Fibroblast of skin of scalp (primary cell): ENCODE measurements at places on chromosomes 7 and 10.

DNA sequence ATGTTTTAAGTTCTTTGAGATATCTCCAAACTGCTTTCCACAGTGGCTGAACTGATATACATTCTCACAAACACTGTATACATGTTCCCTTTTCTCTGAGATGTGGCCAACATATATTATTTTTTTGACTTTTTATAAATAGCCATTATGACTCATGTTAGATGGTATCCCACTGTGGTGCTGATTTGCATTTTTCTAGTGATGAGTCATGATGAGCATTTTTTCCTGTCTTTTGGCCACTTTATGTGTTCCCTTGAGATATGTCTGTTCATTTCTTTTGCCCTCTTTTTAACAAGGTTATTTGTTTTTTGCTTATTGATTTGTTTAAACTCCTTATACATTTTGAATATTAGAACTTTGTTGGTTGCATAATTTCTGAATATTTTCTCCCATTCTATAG lies 1055.1 kb downstream of the NXPH1 start:
- DNase-seq: peak; percentile 92

- no peak for DNase-seq
Observed at GRCh38 chr10:4250587-4250887, 465.5 kb upstream of the KLF6 start.

GRCh38 chr7:96663871-96664445 lies 45.7 kb downstream of the SEM1 start:
- no peak for DNase-seq

DNA sequence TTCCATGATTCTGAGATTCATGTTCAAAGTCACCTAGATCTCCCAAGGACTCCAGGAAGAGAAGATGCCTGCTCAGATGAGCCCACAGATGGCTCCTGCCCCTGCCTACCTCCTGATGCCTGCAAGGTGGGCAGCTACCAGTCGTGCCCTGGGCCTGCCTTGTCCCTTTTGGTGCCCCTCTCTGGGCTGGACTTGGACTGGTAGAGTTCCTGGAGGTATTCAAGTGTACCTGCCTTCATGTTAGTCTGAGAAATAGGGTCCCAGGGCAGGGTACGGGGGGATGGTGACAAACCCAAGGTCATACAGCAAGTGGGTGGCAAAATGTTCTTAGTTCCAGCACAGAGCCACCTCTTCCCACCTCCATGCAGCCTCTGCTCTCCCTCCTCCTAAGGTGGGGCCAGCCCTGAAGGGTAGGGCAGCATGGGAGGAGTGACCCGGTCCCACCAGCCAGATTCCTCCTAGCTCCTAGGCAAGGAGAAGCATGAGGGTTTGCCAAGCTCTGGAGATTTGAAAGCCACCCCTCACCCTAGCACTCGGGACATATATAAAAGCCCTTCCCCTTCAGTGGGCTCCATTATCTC lies 80.8 kb upstream of the UNC5B start:
- no peak for DNase-seq

DNA sequence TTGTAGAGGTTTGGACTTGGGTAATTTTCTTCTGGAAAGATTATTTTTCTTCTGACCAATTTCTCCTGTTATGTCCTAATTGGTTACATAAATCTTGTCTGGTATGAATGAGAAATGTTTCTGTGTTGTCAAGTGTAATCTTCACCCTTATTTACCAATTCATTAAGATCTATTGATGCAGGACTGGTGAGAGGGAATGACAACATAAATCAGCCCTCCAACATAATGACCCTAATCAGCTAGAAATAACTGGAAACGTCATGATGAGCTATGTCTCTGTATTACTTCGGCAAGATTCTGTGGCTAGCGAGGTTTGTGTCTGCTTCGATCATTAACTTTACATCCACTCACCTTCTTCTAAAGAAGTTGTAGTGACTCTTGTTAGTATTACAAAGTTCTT lies 3.5 kb downstream of the FOXP2 start:
- no peak for DNase-seq

GRCh38 chr10:5447056-5447455 lies 34.7 kb downstream of the NET1 start:
- DNase-seq: no peak

GRCh38 chr10:43049081-43049551 lies 27.8 kb upstream of the RET start:
- no peak for DNase-seq

GRCh38 chr7:130695840-130696239 lies 9.5 kb upstream of the TSGA13 start:
- peak; percentile 57 for DNase-seq

- no peak for DNase-seq
Observed at GRCh38 chr7:85931919-85932318, 711.8 kb upstream of the GRM3 start.

- DNase-seq: no peak
Observed at GRCh38 chr7:6436385-6436685, 11.4 kb downstream of the DAGLB start.

DNA sequence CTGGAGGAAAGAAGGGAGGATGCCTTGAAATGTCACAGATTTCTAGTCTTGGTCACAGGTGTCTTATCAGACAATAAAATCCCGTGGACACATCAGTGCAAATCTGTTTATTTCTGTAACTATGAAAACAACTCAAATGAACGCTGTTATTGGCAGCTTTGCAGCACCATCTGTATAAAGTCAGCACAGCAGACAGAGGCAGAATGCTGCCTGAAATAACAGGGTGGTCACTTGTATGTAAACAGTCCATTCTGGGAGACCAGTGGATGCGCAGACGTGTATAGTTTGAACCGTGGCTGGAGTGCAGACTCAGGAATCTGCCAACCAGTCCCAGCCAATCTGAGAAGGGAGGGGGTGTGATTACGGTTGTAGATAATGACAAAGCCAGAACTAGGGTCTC lies 54.8 kb downstream of the SEC23IP start:
- no peak for DNase-seq

- DNase-seq: no peak
Observed at GRCh38 chr10:125016123-125016522, 74.2 kb downstream of the ZRANB1 start.

DNA sequence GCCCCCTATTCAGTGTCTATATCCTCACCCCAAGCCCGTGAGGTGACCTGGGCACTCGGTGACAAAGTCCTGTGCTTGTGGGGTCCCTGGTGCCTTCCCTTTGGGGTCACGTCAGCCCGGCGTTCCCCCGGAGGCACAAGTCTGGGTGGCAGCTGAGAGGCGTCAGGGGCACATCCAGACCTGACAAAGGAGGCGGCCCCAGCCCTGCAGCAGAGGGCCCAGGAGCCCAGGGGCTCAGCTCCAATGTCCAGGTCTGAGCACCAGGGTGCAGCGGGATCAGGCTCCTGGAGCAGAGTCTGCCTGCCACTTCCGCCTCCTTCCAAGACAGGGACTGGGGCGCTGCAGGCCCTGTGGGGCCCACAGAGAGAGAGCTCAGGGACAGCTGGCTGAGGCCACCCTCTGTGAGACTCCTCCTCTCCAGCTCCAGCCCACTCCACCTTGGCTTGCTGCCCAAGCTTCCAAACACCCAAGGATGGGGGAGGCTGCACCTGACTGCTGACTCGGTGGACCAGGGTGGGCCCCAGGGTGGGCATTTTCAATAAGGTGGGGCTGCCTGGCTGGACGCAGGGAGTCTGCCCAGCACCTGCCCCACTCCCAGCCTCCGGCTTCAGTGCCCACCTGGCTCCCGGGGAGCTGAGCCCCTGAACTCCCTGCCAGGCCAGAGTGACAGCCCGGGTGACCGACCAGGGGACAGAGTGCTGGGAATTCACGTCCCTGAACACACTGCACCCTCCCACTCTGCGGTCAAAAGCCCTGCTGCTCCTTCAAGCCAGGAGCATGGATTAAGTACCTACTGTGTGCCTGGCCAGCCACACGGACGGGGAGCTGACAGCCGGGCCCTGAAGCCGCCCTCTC lies 1.0 kb upstream of the KNDC1 start:
- peak; percentile 14 for DNase-seq

GRCh38 chr7:117218700-117219099 lies 104.2 kb downstream of the WNT2 start:
- DNase-seq: peak; percentile 84

DNA sequence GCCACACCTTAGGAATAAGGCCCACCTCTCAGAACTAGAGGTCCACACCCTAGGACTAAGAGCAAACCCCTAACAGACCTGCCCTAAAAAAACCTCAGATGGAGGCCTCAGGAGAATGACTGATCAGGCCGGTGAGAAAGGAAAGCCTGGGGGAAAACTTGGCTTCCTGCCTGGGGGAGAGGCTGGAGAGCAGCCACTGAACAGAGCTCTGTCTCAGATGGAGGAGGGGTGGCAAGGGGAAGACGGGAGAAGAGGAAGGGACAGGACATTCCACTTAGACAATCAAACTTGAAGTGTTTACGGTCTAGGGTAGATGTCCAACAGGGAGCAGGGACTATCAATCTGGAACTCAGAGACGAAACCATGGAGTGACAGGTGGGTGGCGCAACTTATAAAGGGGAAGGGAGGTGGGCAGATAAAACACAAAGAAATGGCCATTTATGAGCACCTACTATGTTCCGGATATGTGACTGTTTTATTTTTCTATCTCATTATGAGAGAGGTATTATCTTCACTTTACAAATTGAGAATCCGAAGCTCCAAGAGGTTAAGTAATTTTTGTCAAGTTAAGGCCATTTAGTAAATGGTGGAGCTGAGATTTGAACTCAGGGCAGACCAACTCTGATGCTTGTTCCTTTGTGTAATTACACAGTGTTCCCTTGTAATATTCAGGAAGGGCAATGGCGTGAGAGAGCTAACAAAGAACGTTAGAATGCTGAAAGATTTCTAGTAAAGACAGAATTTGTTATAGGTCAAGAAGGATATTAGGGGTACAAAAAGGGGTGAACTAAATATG lies 82.6 kb downstream of the DNMBP start:
- peak; percentile 73 for DNase-seq
